ENCODE measurements at places on chromosomes 1 and 21.

DNA sequence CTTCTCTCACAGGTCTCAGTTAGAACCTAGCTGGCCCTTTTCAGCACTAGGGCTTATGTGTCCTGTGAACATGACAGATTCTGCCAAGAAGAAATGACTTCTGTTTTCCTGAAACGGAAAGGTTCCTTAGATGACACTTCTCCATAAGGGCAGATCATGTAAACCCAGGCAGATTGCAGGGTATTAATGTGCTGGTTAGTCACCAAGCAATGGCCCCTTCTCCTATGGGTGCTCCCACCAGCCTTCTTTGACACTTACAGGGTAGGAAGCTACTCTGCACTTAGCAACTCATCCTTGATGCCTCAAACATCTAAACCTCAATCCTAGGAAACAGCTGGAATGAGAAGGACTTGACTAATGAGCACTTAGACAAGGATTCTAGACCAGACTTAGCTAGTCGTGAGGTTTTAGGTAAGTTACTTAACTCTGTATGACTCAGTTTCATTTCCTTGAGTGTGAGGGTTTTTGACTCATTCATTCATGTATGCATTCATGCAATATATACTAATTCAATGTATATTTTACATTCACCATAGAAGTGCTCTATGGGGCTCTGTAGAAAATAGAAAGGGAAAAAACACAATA lies 74.1 kb upstream of the PLXNA2 start:
- no peak for DNase-seq

DNA sequence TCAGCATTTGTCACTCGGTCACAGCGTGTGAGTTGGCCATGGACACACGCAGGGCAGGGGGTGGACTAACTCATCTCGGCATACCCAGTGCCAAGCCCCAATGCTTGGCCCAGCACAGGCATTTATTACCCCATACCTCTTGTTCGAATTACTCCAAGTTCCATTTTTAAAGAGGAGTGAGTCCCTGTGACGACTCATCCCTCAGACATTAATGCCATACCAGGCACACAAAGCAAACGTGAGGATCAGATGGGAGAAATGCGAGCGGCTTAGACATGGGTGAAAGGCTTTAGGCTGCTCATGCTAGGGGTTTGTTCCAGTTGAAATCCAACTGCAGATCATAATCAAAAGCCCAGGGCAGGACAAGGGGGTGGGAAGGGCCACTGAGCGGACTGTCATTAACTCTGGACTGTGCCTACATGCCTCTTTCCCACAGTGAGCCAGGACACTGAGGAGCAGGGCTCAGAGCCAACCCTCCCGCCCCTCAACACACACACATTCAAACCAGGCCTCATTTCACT lies 118.5 kb upstream of the NGF start:
- DNase-seq, result no peak

DNA sequence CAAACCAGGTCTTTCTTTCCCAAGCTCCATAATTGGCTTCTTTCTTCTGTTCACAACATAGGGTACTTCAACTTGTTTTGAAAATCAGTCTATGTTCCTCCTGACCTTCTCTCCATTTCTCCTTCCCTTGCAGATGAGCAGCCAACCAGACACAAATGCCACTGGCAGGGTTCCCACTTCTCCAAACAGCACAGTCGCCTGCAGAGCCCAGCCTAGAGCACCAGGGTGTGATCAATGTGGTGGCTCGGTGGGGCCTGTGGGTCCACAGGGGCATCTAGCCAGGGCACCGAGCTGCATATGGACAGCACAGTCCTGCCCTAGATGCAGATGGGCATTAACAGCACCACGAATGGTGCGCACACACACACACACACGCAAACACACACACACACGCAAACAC lies 112.8 kb downstream of the NPHP4 start:
- DNase-seq, result no peak

GRCh38 chr1:93076268-93076667 lies 2.8 kb upstream of the MTF2 start:
- no peak for DNase-seq

GRCh38 chr1:76620371-76620770 lies 246.9 kb upstream of the ST6GALNAC5 start:
- no peak for DNase-seq

DNA sequence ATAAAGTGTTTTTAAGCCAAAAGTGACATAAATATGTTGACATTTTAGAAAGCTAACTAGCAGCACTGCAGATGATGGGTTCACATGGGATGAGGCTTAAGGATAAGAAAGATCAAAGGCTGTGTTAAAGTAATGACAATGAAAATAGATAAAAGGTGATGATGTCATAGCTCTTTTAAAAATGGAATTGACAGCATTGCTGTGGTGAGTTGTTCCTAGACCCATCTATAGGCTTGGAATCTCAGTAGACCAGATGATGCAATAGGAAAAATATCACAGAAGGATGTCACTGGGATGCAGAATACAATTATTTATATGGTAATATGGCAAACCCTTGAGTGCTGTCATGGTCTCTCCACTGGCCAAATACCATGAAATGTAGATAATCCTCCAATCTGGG lies 286.0 kb downstream of the PLA2G4A start:
- DNase-seq, result no peak

DNA sequence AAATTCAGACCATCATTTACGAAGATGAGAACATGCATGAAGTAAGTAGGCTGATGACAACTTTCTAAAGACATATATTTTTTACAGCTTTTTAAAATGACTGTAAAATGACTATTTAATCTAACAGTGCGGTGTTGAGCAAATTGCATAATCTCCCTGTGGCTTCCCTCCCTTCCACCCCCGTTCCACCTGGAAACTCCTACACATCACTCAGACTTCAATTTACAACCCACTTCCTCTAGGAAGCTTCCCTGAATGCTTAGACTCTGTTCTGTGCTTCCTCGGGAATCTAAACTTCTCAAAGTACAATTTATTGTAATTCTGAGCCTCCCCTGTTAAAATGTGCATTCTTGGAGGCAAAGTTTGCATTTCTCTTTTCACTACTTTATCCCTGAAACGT lies 354.9 kb downstream of the DPYD start:
- DNase-seq, result no peak

DNA sequence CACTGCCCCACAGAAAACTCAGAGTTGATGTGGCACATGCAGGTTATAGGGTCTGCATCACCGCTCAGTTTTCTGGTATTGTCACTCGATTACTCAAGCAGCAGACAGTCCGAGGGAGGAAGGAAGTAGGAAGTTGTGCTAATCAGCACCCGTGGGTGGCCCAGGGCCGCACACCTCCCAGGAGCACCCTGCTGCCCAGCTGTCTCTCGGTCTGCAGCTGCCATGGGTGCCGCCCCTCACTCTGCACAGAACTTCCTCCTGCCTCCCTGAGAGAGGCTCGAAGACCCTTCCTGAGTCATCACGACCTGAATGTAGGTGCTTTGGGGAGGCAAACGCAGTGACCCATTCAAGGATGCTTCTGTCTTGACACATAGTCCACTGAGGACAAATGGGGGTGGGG lies 4.2 kb upstream of the TFF3 start:
- no peak for DNase-seq

GRCh38 chr1:21961337-21961736 lies 15.5 kb upstream of the CELA3B start:
- no peak for DNase-seq

DNA sequence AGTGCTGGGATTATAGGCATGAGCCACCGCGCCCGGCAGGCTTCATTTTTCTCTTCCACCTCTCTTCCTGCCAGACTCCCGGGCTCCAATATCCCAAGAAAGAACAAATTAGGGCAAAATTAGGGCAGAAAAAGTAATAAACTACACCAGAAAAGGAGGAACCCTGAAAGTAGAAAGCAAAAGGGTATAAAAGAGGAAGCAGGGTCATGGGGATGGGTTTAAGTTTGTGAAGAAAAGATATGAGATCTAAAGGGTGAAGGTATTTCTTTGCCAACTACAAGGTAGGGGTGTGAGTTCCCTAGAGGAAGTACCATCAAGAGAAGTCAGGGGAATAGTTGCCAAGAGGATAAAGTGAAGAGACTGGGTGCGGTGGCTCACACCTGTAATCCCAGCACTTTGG lies 9.9 kb downstream of the PTPN22 start:
- DNase-seq, result no peak

- DNase-seq, result no peak
These were observed 2.3 kb downstream of the ATP1A1 start for GRCh38 chr1:116375148-116375886.

DNA sequence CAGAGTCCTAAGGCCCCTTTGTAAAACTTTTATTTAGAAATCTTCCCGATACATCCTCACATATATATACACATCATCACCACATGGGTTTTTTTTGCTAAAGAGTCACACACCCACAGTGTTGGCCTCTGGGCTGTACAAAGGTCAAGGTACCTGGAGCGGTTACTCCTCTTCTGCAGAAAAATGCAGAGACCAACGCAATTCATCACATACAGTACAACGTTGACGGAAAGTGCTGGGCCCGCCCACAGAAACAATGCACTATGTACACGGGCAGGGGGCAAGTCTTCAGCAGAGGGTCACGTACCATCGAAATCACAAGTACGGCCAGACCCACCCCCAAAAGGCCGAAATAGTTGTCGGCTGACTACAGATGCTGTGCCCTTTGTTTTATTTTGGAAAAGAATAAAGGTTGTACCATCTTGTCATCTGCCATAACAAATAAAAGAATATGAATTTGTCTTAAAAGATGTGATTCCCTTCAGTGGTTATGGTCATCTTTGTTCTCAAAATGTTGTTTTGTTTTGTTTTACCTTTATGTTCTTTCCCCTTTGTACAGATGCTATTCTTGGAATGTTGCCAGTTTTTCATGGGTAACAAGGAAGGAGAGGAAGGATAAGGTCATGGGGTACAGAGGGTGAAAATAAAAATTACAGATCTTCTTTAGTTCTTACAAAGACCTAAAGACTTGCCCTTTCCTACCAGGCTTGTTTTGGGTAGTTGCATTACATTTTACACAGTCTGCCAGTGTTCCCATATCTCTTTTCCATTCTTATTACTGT lies 15.6 kb downstream of the TAL1 start:
- no peak for DNase-seq

DNA sequence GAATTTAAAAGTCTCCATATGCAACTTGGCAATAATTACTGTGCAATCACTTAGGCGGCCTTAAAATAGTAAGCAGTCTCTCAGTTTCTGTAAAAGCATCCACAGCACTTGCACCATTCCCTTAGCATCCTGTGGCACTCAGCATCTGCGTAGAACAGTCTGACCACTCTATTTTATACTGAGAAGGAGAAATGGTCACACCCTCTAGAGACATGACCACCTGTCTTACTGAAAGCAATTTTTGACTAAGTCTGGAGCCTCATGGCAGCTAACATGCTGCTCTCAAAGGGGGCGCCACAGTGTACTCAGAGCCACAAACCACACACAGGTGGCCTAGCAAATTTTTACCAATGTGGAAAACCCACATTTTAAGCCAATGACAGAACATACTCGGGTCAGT lies 62.0 kb downstream of the KCNK1 start:
- DNase-seq, result no peak

- DNase-seq, result no peak
These were observed 31.1 kb downstream of the RAB3GAP2 start for GRCh38 chr1:220241072-220241663.

DNA sequence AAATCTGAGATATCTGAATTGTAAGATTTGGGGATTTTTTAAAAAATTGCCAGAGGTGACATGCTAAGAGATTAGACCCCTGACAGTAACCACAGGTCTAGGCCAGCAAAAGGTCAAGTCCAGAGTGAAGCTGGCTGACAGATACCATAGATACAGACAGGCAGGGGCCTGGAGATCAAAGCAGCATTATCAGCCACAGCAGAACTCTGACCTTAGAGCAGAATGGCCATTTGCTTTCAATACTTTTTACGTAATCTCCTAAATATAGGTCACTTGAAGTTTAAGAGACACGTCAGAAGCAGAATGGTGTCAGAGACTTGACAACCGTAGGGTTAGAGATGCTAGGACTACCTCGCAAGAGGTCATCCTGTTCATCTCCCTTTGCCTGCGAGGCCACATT lies 40.8 kb upstream of the RXRG start:
- no peak for DNase-seq

GRCh38 chr1:88877911-88878310 lies 13.5 kb downstream of the GTF2B start:
- no peak for DNase-seq

DNA sequence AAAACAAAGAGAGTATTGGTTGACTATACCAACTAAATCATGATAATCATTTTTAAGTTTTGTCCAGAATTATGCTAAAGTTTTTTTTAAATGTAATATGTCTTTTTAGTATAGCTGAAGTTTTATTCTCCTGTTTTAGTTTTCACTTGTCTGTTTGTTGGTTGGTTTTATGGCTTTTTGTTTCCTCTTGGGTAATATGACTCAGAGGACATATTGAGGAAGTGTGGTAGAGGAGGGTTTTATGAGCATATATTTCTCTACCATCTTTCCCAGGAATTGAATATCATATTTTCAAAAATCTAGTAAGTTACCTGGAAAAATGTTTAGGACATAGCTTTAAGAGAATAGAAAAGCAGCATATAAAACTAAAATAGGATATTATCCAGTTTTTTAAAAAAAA lies 68.6 kb upstream of the MCOLN3 start:
- DNase-seq, result no peak

DNA sequence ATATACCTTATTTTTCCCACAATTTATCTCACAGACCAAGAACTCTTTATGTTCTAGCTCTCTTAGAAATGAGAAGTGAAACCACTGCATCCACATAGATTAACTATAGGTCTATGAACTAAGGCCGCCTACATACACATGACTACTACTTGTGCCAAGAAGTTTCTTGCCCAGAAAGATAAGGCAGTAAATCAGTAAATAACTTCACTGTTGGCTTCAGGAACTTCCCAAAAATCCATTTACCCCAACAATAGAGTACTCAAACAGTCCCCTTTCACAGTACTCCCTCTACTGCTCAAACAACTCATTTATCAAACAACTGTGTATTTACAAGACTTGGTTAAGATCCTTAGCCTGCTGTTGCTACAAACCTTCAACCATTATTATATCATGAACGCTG lies 96.5 kb downstream of the NME7 start:
- no peak for DNase-seq

GRCh38 chr1:206000641-206001339 lies 2.4 kb downstream of the RAB7B start:
- DNase-seq, result no peak

DNA sequence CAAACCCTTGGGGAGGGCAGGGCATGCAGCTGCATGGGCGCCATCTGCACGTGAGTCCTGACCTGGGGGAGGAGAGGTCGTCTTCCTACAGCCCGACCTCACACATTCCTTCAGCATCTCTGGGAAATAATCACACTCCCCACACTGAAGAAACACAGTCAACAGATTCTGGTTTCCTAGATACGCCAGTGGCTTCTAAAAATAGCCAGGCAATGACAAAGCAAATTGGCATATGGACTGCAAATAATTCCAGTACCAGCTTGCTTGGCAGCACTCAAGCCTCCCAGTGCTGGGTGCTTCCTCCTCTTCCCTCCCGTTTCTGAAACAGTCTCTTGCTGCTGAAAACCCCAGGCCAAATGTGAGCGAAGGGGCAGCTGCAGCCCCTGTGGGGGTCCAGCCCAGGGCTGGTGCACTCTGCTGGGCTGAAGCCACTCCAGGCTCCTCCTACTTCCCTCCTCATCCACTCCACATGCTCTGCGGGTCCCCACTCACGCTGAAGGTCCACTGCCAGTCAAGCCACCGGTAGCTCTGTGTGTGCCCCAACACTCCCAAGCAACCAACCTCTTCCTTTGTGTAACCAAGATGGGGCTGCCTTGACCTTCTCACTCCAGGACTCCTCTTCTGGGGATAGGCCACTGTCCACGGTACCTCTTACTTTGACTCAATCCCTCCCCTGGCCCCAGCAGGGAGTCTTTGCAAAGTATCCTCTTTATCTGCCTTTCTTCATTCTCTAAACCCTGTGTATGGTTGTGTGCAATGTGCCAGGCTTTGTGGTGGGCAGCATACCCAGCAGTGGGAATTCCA lies 69.0 kb downstream of the KCND3 start:
- peak; percentile 33 for DNase-seq

- DNase-seq, result no peak
These were observed 247.6 kb downstream of the TGFB2 start for GRCh38 chr1:218592688-218593087.
